Fibroblast of lung (primary cell): ENCODE measurements at places on chromosomes 5 and 9.

DNA sequence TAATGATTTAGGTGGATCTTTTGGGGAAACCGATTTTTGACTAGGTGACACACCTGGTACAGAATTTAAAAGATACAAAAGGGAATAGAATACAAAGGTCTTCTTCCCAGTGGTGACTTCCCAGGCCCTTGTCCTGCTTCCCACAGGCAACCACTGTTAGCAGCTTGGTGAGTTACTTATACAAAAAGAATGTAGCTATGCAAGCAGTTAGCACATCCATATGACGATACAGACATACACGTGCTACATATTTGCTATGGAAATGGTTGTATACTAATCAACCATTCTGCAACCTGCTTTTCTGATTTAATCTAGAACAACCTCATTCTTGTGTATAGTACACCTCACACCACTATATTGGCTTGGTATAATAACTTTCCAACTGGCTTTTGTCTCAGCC, 51.0 kb downstream of the OTULIN start:
- DNase-seq: peak; percentile 35

DNA sequence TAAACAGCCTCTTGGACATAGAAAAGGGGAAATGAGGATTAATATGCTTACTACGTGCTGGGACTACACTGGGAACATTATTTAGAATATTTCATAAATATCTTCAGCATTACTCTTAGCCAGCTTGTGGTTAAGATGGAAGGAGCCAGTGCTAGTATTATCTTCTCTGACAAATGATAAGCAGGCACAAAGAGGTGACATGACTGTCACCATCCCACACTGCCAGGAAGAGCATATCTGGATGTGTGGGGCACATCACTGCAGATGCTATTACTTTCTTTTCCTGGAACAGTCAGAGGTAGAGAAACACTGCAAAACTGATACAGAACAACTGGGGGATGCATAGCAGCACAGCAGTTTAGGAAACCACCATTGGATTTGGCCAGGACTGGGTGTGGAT, 281.0 kb upstream of the TNC start:
- peak; percentile 37 for DNase-seq

GRCh38 chr9:134222018-134222573, 57.7 kb upstream of the RNU6ATAC start:
- DNase-seq: no peak

GRCh38 chr5:107363768-107364167, 307.0 kb downstream of the EFNA5 start:
- DNase-seq: no peak

GRCh38 chr5:114360357-114360756, 1.5 kb upstream of the KCNN2 start:
- peak; percentile 9 for DNase-seq
